ENCODE measurements at places on chromosomes 2 and 18.

DNA sequence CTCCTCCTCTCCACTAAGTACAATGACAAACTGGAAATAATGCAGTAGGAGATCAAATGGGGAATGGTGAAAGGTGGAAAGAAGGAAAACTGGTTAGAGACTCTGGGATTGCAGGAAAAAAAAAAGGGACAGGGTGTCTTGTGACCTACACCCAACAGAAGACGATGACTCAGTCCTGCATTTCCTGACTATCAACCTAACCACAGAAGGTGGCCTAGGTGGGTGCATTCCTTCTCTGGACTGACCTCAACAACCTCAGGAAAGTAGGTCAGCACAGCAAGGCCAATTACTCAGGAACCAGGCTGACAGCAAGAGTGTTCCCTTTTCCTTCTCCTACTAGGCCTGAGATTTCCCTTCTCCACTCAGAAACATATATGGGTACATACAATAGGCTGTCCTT is 1386.4 kb upstream of the ZEB2 start:
- DNase-seq: no peak

- DNase-seq: peak; percentile 39
Observed at GRCh38 chr2:1698188-1698945, 45.9 kb downstream of the PXDN start.

GRCh38 chr2:59998324-59998723 is 555.1 kb downstream of the BCL11A start:
- DNase-seq: no peak

- DNase-seq: no peak
Observed at GRCh38 chr2:231640641-231641111, 48.0 kb downstream of the TEX44 start.
